ENCODE measurements at places on chromosomes 12 and 14. TPM values are rescaled to one million over a fixed set of nuclear protein-coding genes. Genes with fewer than 3 reads are reported as not detected.

- H3K4me3 ChIP-seq: no peak overlapping the region
- no peaks in the 10 kb centered on the region for H3K27me3 ChIP-seq
- peaks cover 59% of the 10 kb centered on the region for H3K4me1 ChIP-seq
Observed at GRCh38 chr14:35408026-35408425, 3.5 kb upstream of the NFKBIA start.

- H3K4me3 ChIP-seq: no peak overlapping the region
- H3K4me1 ChIP-seq: no peaks in the 10 kb centered on the region
- H3K27me3 ChIP-seq: no peaks in the 10 kb centered on the region
- no peak overlapping the region for H3K27ac ChIP-seq
- H3K36me3 ChIP-seq: peaks cover 91% of the 10 kb centered on the region
- DNase-seq: no peak
Observed at GRCh38 chr12:27319409-27319808, 13.2 kb upstream of the BMAL2 start.

GRCh38 chr12:122123051-122123760 is 44.6 kb downstream of the MLXIP start:
- H3K4me3 ChIP-seq: no peak overlapping the region
- peak overlapping the region; percentile 64 for H3K27ac ChIP-seq
- H3K4me1 ChIP-seq: no peaks in the 10 kb centered on the region
- DNase-seq: peak; percentile 55
- H3K27me3 ChIP-seq: no peaks in the 10 kb centered on the region

DNA sequence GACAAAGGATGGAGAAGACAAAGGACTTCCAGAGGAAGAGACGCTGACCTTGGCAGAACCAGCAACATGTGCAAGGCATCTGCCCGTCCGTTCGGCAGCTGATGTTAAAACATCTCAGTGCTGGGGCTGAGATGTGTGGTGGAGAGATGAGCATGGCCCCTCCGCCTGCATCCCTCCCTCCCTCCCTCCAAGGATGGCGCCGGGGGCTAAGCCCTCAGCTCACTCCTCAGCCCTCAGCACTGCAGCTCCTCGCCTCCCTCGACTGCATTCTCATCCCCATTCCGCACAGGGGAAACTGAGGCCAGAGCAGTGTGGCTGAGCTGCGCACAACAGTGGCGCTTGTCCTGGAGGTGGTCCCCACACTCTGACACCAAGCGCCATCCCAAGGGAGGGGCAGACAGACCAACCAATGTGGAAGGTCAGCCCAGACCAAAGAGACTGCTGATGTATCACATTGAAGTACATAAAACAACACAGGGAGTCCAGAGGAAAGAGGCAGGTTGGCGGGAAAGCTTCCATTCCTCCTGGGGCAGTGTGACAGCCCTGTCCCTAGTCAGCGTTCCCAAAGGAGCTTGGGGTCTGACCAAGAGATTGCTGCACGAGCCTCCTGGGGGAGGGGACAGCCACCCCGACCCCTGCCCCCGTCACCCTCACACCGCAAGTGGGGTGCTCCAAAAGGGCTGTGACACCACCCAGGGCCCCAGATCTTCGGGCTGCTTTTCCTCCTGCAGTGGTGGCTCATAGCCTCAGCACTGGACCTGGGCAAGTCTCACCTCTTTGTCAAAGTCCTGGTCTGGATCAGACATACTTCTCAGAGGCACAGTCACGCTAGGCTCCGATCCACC is 15.1 kb downstream of the AMN start:
- H3K36me3 ChIP-seq: peaks cover 63% of the 10 kb centered on the region
- H3K4me3 ChIP-seq: no peak overlapping the region
- no peak for DNase-seq
- no peaks in the 10 kb centered on the region for H3K27me3 ChIP-seq
- H3K4me1 ChIP-seq: no peaks in the 10 kb centered on the region

GRCh38 chr12:117042171-117042842 is 56.9 kb downstream of the TESC start:
- no peak overlapping the region for H3K27ac ChIP-seq
- no peaks in the 10 kb centered on the region for H3K4me1 ChIP-seq
- H3K4me3 ChIP-seq: no peak overlapping the region
- no peaks in the 10 kb centered on the region for H3K27me3 ChIP-seq

DNA sequence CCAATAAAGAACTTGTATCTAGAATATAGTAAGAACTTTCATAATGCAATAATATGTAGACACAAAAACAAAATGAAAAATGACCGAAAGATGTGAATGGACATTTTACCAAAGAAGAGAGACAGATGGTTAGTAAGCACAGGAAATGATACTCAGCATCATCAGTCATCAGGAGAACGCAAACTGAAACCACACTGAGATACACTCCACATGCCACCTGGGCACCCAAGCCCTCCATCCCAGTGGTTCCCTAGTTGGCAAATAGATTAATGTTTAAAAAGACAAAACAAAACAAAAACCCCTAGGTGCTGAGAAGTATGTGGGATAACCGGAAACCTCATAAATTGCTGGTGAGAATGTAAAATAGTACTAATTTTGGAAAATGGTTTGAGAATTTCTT is 26.8 kb upstream of the VPS33A start:
- no peak overlapping the region for H3K4me3 ChIP-seq
- no peaks in the 10 kb centered on the region for H3K4me1 ChIP-seq
- no peak overlapping the region for H3K27ac ChIP-seq
- H3K27me3 ChIP-seq: no peaks in the 10 kb centered on the region
- DNase-seq: no peak

DNA sequence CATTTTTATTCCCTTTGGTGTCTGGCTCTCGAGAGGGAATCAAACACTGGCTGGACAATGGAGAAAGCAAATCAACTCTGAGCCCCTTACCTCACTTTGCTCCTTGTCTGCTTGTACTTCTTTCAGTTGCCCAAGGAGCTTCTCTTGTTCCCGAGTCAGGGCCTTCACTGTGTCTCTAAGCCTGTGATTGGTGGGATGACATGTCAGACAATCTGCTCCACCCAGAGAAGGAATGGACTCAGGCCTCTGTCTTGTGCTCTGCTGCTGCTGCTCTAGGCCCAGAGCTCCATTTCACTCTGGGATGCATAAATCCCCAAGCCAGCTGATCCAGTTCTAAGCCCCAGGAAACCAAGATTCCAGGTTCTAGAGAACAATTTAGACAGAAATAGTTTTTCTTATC is 7.6 kb downstream of the CALCOCO1 start:
- no peak overlapping the region for H3K4me3 ChIP-seq
- H3K36me3 ChIP-seq: peaks cover 96% of the 10 kb centered on the region
- no peaks in the 10 kb centered on the region for H3K4me1 ChIP-seq
- H3K27ac ChIP-seq: no peak overlapping the region

DNA sequence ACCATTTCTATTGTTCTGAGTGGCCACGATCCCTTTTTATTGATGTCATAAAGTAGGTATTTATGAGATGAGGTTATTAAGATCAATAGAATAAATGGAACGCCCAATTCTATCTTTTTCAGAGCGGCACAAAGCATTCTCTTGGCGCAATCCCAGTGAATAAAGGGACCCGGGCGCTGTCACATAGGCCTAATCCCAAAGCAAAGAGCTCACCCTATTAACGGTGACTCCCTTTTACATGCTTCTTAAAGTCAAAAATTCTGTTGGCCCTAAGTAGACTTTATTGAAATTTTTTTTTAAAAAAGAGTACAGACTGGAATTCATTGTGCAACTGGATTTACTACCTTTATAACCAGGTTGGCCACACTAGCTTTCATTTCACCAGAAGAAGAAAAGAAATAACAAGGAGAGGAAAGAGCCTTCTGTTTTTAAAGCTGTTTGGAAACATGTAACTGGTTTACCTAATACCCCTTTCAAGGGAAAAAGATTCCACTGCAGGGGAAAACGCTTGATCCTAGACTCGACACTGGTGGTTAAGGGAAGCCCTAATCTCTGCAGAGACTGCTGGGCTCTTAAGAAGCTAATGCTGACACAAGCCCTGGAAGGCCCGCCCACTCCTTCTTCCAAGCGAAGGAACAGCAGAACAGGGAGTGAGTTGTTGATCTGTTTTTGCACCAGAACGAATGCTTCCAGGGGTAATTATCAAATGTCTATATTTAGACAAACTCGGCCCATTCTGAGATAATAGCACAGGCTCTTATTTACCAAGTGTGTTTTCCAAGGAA is 381.2 kb downstream of the BCL11B start:
- DNase-seq: no peak
- H3K36me3 ChIP-seq: no peaks in the 10 kb centered on the region
- H3K4me3 ChIP-seq: no peak overlapping the region
- H3K4me1 ChIP-seq: no peaks in the 10 kb centered on the region

PHC1 gene
- total RNA-seq: 38.2 TPM

PTPN6 gene
- total RNA-seq: 4.4 TPM

PRIMA1 gene
- total RNA-seq: 2.0 TPM

TCTN2 gene
- 5.1 TPM for total RNA-seq

HSPB8 gene
- total RNA-seq: 417 TPM

CLEC2D gene
- total RNA-seq: 1.5 TPM
